Aorta (tissue), 5 donors: ENCODE measurements at places on chromosomes 1 and 21. TPM values are rescaled to one million over a fixed set of nuclear protein-coding genes. Genes with fewer than 3 reads are reported as not detected.

Gene ATP13A2
- 28.0 TPM for total RNA-seq

DNA sequence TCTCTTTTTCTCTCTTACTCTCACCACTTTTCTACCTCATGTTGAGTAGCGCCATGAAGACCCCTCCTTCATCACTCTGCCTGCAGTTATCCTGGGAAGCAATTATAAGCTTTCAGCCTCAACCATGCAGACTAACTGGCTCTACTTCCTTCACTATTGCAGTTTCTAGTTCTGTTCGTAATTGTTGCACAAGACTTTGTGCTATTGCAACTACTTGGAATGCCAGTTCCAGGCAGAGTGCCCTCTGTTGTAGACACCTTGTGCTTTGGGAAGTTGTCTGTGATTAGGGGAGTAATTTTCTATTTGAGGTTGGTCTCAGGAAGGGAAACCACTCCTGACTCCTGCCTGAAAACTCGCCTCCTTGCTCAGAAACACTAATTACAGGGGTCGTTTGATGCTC lies 19.4 kb downstream of the PGM1 start:
- no peak for DNase-seq
- no peaks in the 10 kb centered on the region for H3K4me1 ChIP-seq
- H3K27me3 ChIP-seq = no peaks in the 10 kb centered on the region
- H3K27ac ChIP-seq = no peak overlapping the region
- H3K4me3 ChIP-seq = no peak overlapping the region
- no peaks in the 10 kb centered on the region for H3K36me3 ChIP-seq

GRCh38 chr1:83931658-83932253 lies 67.2 kb downstream of the TTLL7 start:
- DNase-seq = no peak
- H3K27ac ChIP-seq = no peak overlapping the region
- peaks cover 4% of the 10 kb centered on the region for H3K4me1 ChIP-seq
- no peak overlapping the region for H3K4me3 ChIP-seq
- H3K36me3 ChIP-seq = no peaks in the 10 kb centered on the region

GRCh38 chr1:181583598-181583997 lies 100.3 kb downstream of the CACNA1E start:
- no peak overlapping the region for H3K27ac ChIP-seq
- H3K36me3 ChIP-seq = no peaks in the 10 kb centered on the region
- no peak overlapping the region for H3K4me3 ChIP-seq

DNA sequence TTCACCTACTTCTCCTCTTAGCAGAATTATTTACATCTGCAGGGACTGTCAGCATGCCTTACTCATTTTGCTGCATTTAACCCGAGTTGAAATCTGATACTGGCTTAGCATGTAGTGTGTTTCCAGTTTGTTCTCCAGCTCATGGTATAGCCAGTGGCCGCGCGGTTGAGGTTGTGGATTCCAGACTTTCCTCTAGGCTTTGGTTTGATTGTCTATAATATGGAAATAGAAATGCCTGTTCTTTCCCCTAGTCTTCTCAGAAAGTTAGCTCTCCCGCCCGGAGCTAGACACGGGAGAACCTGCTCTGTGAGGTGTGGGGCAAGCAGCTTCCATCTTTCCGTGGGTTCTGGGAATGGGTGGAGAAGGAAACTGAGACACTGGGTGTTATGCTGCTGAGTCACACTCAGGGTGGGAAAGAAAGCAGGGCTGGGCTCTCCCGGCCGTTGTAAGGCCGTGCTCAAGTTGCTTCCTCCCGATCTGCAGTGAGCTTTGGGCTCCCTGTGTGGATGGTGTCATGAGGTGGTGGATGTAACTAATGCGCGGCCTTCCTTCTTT lies 206.8 kb upstream of the TMEM51 start:
- H3K27me3 ChIP-seq = no peaks in the 10 kb centered on the region
- DNase-seq = peak; percentile 68
- H3K4me3 ChIP-seq = no peak overlapping the region
- H3K27ac ChIP-seq = peak overlapping the region; percentile 6
- H3K4me1 ChIP-seq = no peaks in the 10 kb centered on the region
- no peaks in the 10 kb centered on the region for H3K36me3 ChIP-seq

Gene RAB13
- total RNA-seq = 135 TPM

Gene UBASH3A
- 0.75 TPM for total RNA-seq

DNA sequence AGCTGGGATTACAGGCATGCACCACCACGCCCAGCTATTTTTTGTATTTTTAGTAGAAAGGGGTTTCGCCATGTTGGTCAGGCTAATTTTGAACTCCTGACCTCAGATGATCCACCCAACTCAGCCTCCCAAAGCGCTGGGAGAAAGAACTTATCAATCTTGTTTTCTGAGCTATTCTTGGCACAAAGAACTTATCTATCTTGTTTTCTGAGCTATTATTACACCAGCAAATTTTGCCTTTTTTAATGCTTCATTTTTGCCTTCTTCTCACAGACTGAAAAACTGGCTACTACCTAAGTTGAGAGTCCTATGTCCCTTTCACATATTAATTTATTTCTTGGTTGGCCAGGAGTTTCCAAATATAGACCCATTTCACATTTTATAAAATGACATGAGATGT lies 9.3 kb downstream of the SLC16A1 start:
- H3K27ac ChIP-seq = no peak overlapping the region
- H3K27me3 ChIP-seq = no peaks in the 10 kb centered on the region
- H3K4me1 ChIP-seq = no peaks in the 10 kb centered on the region
- DNase-seq = no peak

Gene INAVA
- 0.45 TPM for total RNA-seq

- H3K36me3 ChIP-seq = no peaks in the 10 kb centered on the region
- no peaks in the 10 kb centered on the region for H3K27me3 ChIP-seq
- H3K4me3 ChIP-seq = no peak overlapping the region
- no peak overlapping the region for H3K27ac ChIP-seq
- no peaks in the 10 kb centered on the region for H3K4me1 ChIP-seq
Observed at GRCh38 chr1:71557138-71557537, 476.3 kb upstream of the ZRANB2 start.

- H3K36me3 ChIP-seq = no peaks in the 10 kb centered on the region
- H3K4me1 ChIP-seq = no peaks in the 10 kb centered on the region
- DNase-seq = no peak
- peaks cover 2% of the 10 kb centered on the region for H3K27me3 ChIP-seq
- H3K4me3 ChIP-seq = no peak overlapping the region
Observed at GRCh38 chr1:37133276-37134145, 99.2 kb upstream of the GRIK3 start.

Gene DHRS3
- total RNA-seq = 325 TPM

Gene LEFTY2
- total RNA-seq = 5.1 TPM

- no peaks in the 10 kb centered on the region for H3K36me3 ChIP-seq
- H3K4me3 ChIP-seq = no peak overlapping the region
- no peaks in the 10 kb centered on the region for H3K4me1 ChIP-seq
- H3K27me3 ChIP-seq = no peaks in the 10 kb centered on the region
- no peak for DNase-seq
Observed at GRCh38 chr1:110200666-110201065, 9.4 kb upstream of the KCNC4 start.

Gene HES4
- total RNA-seq = 47.5 TPM
